ENCODE measurements at places on chromosomes 12 and 14.

GRCh38 chr12:9127484-9127883 is 11.8 kb upstream of the A2M start:
- DNase-seq = no peak

DNA sequence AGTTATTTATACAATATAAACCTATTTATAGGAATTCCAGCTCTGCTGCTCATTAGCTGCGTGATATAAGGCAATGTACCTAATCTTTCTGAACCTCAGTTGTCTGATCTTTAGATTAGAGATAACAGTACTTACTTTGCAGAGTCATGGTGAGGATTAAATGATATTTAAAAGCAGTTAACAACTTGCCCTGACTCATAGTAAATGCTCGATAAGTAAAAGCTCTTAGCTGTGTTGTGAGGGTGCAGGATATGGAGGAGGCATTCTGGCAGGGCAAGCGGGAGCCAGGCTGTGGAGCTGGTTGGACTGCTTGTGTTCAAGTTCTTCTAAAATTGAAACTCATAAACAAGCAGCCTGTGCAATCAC is 140.0 kb upstream of the PRICKLE1 start:
- DNase-seq = no peak

DNA sequence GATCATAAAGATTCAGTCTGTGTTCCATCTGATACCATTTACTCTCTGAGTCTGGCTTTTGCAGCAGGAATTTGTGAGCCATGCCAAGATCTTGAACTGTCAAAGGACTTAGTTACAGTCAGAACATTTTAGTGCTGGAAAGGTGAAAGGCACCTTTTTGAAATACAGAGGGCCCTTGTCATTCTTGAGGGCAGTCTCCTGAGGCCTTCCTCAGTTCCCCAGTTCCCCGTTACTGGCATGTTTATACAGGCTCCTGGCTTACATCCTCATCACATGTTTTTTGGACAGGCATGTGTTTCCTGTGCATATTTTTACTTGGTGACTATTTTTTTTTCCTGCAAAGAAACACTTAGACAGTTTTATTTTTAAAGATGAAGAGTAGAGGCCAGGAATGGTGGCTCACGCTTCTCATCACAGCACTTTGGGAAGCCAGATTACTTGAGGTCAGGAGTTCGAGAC is 21.0 kb downstream of the CFAP54 start:
- no peak for DNase-seq

- DNase-seq = no peak
Observed at GRCh38 chr12:59936534-59936933, 340.7 kb downstream of the SLC16A7 start.

DNA sequence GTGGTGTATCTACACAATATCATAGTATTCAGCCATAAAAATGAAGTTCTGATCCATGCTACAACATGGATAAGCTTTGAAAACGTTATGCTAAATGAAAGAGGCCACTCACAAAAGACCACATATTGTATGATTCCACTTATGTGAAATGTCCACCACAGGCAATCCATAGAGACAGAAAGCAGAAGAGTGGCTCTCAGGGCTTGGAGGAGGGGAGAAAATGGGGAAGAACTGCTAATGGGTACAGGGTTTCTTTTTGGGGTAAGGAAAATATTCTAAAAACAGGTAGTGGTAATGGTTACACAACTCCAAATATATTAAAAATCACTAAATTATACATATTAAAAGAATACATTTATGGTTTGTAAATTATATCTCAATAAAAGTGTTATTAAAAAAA is 16.5 kb downstream of the SCNN1A start:
- DNase-seq = no peak

DNA sequence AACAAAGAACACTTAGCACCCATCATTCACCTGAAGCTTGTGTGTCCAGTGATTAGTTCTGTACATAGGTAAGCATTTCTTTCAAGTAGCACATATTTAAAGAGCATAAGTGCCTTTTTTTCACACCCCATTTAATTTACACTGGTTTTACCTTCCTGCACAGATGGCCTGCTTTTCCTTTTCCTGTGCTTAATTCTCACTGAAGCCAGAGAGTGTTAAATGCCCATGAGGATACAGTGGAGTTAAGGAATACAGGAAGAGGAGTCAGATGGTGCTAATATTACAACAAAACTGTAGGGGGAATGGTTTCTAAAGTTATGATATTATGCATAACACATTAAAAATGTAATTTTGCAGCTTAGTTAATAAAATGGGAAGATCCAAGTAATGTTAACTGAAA is 31.0 kb upstream of the SLC38A1 start:
- no peak for DNase-seq

- DNase-seq = no peak
Observed at GRCh38 chr12:69947897-69948296, 122.9 kb downstream of the MYRFL start.

DNA sequence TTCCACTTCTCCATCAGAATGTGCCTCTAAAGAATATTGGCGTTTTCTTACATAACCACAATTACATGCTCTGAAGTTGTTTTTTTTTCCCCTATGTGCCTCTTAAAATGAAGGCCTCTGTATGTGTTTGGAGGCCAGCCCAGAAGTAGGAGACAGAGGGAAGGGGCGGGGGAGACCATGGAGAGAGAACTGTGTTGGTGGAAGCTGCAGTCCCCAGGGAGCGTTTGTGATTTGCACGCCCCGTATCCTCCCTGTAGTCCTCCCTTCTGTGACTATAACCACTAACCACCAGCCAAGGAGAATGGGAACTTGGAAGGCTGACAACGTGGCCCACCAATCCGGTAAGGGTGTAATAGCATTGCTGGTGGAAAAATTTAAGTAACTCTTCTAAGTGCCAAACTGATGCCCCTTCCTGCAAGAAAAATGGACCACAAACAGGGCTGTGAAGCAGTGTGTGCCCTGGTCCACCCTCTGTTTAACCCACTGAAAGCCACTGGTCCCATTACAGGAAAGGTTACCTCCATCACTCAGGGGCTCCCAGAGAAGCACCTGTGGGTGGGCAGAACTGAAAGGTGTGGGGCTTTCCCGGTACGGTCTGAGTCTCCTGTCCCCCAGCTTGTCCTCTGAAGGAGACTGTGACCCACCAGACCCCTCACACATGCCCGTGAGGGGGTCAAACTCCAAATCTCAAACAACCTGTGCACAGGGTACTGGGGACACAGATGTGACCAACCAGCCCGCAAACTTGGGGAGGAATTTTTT is 36.8 kb downstream of the CCDC88C start:
- DNase-seq = no peak

- DNase-seq = no peak
Observed at GRCh38 chr12:88781909-88782308, 201.6 kb upstream of the KITLG start.

DNA sequence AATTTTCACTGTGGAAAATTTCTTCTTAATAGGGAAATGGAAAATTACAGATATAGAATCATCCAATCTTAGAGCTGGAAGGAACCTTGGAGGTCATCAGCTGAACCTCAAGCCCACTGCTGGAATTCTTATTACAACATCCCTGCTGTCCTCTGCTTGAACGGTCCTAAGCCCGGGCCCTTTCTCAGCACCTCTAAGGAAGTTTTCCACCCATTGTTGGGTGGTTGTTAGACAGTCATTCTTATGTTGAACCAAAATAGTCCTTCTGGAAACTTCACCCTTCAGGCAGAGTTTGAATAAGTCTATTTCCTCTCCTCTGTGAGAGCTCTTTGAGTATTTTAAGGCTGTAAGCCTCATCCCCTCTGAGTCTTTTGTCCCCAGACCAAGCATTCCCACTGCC is 70.7 kb downstream of the ZFP36L1 start:
- DNase-seq = no peak

DNA sequence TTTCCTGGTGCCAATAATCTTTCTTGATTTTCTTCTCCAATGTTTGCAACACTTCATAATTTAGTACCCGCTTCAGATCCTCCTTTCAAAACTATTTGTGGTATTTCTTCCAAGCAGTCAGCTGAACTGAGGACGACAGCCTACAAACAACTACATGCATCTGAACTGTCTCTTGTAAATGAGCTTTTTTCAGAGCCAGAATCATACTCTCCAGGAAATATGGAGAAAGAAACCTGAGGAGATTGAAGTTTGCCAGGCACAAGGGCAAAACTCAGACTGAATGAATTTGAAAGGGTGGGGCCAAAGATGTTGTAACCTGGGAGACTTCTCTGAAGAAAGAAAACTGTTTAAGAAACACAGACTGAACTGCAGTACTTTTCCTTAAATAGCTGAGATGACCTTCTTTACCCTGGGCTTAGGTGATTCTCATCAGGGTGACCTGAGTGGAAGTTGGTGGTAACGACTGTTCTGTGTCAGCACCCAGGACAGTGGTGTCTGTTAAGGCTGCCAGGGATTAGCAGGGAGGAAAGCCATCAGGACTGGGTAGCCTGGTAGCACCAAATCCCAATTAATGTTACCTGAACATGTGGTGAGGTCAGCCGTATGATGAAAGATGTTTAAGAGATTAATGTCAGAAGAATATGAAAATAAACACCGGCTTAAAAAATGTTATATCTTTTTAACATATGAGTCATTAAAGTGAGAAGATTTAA is 95.0 kb downstream of the TGFB3 start:
- DNase-seq = no peak

DNA sequence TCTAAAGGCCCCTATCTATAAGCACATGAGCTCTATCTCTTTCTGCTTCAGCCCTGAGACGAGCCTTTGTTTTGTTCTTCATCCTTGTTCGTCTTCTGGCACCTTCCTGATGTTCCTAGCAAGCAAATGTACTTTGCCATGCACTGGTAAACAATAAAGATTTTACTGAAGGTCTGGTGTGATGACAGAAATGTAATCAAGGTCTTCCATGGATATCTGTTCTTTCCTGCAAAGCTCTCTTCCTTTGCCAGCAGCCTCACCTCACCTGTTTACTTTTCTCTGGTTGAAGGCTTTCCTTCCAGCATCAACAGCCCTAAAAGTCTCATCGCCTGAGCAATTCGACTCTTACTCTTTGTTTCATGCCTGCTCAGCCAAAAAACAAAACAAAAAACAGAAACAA is 330.3 kb downstream of the PCNX1 start:
- no peak for DNase-seq

- DNase-seq = no peak
Observed at GRCh38 chr12:42504049-42504448, 85.5 kb downstream of the PRICKLE1 start.

DNA sequence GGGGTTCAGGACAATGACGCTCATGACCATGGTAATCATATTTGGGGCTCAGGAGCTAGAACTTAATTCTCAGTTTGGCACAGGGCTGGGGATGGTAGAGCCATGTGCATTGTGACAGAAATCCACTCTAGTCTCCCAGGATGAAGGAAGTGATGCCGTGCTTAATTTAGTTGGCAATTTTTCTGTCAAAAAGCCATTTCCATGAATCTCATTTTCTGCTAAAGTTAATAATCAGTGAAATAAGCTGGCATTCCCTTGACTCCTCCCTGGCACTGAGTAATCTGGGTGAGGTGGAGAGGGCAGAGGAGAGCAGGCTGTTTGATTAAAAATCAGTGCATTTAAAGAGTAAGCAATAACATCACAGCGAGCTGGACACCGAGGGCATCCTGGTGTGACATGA is 45.0 kb upstream of the GPR68 start:
- no peak for DNase-seq

- no peak for DNase-seq
Observed at GRCh38 chr14:39426605-39427004, 5.6 kb downstream of the FBXO33 start.

GRCh38 chr14:104647467-104648043 is 41.9 kb upstream of the INF2 start:
- no peak for DNase-seq
